ENCODE measurements at places on chromosomes 7 and 10.

DNA sequence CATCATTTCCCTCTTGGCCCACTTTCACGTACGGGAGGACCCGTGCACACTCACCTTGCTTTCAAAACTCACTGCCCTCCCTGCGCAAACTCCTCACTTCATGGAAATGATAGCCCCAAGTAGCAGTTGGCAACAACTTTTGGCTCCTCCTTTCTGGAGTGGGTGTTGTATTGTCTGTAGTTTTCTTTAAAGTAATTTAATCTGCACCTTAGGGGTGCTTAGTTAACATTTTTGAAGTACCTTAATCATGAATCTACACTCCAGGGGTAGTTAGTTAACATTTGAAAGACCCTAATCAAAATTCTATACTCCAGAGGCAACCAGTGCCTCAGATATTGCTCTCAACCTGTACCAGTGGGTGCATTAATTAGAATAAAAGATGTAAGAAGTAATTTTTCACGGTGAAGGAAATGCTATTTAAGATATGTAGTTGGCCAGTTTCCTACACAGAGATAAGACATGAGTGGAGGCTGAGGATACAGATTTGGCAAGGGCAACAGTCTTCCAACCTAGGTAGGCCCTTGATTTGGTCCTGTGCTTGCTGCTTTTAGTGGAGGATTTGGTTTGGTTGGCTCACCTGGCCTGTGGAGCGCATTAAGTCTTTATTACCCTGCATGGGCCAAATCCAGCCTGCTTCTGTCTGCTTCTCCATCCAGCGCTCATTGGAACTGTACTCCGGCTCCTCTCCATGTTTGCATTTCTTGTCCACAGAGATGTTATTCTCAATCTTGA, 93.0 kb downstream of the EXOC4 start:
- DNase-seq = no peak

GRCh38 chr10:73588656-73589055, 2.5 kb downstream of the USP54 start:
- DNase-seq = no peak

DNA sequence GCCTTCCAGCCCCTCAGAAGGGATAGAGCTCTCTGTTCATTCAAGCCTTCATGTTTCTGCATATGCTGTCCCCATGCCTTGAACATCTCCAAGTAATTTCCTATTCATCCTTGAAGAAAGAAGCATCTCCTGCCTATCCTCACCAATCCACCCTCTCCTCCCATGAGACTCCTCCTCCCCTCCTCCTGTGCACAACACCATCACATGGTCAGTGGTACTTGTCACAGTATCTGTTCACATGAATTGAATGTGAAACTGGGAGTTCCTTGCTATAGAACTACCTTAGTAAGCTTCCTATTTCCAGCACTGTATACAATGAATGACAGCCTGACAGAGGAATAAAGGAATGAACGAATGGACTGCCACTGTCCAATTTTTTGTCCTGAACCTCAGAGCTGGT, 115.5 kb downstream of the GFRA1 start:
- no peak for DNase-seq

DNA sequence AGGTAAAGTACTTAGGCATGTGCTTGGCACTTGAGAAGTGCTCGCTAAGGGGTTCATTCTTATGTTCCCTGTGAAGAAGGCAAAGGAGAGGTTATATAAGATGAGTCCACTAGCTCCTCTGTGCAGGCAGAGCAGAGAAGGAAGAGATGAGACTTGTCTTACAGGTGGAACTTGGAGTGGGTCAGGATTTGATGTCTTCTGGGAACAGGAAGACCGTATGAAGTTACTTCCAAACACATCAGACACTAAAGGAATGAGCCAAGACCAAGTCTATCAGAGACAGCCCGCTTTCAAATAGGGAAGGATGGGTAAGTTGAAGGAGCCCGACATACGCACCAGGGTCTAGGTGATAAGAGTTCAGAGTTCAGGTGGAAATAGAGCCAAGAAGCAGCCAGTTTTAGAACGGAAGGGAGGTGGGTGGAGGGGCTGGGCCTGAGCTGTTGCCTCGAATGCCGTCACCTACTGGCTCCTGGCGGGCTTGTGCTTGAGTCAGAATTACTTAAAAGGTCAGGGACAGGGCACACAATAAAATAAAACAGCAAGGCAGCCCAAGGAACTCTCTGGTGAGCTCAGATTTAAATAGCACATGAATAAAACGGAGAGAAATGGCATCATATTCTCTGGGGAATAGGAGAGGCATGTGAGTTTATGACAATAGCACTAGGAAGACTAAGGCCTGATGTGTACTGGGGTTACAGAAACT, 56.1 kb upstream of the GRB10 start:
- no peak for DNase-seq

- DNase-seq = no peak
These were observed 264.6 kb downstream of the SFMBT2 start for GRCh38 chr10:7146189-7146588.

DNA sequence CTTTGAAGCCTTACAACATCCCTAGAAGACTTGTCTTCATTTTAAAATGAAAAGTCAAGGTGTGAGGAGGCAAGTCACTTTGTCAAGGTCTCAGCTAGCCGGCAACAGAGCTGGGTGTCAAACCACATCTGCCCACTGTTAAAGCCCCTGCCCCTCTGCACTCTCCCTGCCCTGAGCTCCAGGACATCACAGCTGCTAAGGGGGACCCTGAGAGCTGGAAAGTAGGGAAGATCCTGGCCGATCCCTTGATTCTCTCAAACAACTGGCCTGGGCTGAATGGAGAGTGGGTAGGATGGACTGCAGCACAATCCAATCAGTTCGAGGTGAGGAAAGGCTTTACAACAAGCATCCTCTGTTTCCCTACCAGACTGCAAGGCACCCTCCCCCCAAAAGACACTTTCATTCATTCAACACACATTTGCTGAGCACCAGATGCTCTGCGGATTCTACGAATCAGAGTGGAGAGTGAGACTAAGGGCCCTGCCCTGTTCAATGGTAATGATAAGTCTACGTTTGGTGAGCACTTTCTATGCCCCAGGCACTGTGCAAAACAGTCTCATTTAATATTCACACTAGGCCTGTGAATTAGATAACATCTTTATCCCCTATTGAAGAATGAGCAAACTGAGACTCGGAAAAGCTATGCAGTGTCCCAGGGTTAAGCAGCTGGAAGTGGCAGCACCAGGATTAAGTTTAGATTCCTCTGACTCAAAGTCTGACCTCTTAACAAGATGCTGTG, 148.1 kb downstream of the HERPUD2 start:
- no peak for DNase-seq

- no peak for DNase-seq
These were observed 41.2 kb downstream of the NEUROD6 start for GRCh38 chr7:31299336-31299735.

DNA sequence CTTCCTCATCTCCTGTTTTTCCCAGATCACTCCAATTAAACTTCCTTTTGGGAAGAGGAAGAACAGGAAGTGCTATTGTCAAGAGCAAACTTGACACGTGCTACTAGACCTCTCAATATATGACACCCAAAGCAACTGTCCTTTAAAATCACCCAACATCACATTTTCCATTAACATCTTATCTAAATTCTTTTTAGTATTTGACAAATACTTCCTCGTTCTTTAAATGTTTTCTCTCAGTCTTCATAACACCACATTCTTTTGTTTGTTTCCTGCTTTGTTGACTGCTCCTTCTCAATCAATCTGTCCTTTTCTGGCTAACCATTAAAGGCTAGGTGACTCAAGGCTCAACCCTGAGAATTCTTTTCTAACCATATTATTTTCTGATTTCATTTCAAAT, 7.1 kb upstream of the TFPI2 start:
- no peak for DNase-seq

DNA sequence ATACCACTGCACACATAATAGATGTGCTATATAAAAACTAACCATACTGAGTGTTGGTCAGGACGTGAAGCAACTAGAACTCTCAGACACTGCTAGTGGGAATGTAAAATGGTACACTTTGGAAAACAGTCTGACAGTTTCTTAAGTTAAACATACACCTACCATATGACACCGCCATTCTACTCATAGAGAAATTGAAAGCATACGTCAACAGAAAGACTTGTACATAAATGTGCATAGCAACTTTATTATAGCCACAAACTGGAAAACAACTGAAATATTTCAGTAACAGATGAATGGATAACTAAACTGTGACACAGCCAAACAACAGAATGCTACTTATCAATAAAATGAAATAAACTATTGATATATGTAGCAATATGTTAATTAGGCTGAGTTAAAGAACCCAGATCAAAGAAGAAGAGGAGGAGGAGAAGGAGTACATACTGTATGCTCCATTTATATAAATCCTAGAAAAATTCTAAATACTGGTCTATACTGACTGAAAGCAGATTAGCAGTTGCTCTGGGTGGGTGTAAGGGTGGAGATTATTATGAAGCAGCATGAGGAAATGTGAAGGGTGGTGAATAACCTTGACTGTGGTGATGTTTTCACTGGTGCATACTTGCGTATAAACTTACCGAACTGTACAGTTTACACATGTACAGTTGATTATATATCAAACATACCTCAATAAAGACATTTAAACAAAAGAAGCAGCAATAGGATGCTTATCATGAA, 48.6 kb downstream of the ARHGAP21 start:
- no peak for DNase-seq

GRCh38 chr10:56567580-56567979, 206.5 kb upstream of the ZWINT start:
- no peak for DNase-seq

GRCh38 chr10:102118867-102119266, 1.3 kb downstream of the LDB1 start:
- DNase-seq = no peak

- DNase-seq = no peak
These were observed 59.8 kb upstream of the TES start for GRCh38 chr7:116150588-116150987.

GRCh38 chr10:9643782-9644181, 1373.9 kb upstream of the CELF2 start:
- DNase-seq = no peak

GRCh38 chr7:135859538-135859937, 110.9 kb upstream of the FAM180A start:
- no peak for DNase-seq

GRCh38 chr7:92727755-92728154, 108.6 kb downstream of the CDK6 start:
- no peak for DNase-seq

GRCh38 chr7:154380771-154381170, 328.6 kb downstream of the DPP6 start:
- no peak for DNase-seq

DNA sequence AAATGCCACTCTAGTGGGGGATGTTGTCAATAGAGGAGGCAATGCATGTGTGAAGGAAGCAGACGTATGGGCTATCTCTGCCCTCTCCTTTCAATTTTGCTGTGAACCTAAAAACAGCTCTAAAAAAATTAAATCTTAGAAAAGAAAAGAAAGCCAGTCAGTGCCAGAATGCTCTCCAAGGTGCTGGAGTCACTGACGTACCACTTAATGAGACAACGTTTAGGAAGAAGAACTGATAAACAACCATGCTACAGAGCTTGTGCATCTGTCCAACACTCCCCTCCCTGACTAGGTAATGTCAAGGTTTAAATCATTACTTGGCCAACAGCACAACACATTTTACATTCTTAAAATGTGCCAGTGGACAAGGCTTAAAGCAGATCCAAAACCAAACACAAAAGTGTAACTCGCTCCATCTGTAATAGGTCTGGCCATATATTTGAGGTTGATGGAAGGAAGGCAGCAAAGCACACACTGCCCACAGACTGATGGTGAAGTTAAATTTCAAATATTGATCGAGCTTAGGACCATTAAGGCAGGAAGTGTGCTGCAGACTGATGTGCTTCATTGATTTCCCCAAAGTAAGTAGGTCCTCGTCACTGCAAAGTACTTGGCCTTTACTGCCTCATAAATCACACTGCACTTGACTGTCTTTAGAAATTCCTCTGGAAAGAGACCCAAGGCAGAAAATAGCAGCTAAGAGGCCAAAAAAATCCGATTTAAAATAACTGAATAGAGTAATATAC, 15.5 kb downstream of the ARMH3 start:
- DNase-seq = no peak

- no peak for DNase-seq
These were observed 90.8 kb upstream of the PIK3CG start for GRCh38 chr7:106774213-106774767.

GRCh38 chr7:135156290-135156689, 8.4 kb downstream of the TMEM140 start:
- DNase-seq = no peak

DNA sequence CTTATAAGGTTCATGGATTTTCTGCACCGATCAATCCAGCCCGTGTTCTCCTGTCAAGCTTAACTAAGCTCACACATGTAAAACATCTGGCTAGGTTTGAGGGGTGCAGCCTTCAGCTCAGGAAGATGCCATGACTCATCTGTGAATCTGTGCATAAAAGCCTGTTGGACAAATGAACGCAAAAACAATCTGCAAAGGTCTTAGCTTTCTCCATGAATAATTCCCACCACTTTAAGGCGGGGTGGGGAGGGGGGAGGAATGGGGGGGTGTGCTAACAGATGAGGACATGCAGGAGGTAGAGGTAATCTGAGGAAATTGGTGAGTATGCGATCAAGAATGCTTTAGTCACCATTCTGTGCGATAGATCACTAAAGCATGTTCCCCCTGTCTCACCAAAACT, 4.8 kb downstream of the DOCK4 start:
- DNase-seq = no peak

GRCh38 chr7:55587687-55588378, 15.5 kb upstream of the VOPP1 start:
- DNase-seq = no peak

DNA sequence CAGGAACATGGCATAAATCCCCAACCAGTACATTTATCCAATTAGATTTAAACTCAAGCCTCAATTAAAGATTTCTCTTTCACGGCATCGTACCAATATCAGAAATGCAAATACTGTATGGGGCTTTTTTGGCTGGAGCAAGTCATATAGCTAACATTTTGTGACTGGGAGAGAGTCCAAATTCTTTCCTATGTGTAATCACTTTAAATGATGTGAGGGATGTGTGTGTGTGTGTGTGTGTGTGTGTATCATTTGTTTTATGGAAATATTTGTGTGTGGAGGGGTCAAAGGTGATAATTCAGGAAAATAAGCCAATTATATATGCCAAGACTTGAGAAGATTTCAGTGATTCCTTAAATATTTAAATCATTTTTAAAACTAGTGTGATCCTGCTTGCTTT, 196.6 kb downstream of the TRIL start:
- no peak for DNase-seq

GRCh38 chr7:35869810-35870209, 69.0 kb downstream of the SEPTIN7 start:
- no peak for DNase-seq
